Umbilical cord (tissue), 2 donors: ENCODE measurements at places on chromosomes 5 and 9. TPM values are rescaled to one million over a fixed set of nuclear protein-coding genes. Genes with fewer than 3 reads are reported as not detected.

The RALGPS1 gene
- 2.9 TPM for total RNA-seq

- DNase-seq, result no peak
These were observed 75.1 kb upstream of the FER start for GRCh38 chr5:108672639-108673038.

The CNTNAP3B gene
- 81.6 TPM for total RNA-seq

The SPAAR gene
- 1.4 TPM for total RNA-seq

The ORM2 gene
- not detected for total RNA-seq

GRCh38 chr5:90675222-90675621 is 116.6 kb downstream of the ADGRV1 start:
- DNase-seq, result no peak

The GEMIN5 gene
- total RNA-seq, result 7.7 TPM

GRCh38 chr9:112868461-112868860 is 22.2 kb downstream of the SLC46A2 start:
- no peak for DNase-seq

The FGD3 gene
- 4.8 TPM for total RNA-seq

DNA sequence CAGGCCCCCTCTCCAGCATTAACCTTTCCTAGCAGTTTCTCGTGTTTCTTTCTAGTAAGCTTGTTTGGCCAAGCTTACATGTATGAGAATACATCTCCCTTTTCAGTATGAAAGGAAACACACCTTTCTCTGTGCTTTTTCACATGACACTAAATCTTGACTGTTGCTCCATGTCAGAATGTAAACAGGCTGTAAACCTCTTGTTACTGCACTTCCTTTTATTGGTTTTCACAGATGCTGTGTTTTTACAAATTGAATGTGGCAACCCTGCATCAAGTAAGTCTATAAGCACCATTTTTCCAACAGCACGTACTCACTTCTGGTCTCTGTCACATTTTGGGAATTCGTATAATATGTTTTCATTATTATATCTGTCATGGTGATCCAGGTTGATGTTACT is 2.2 kb upstream of the CANX start:
- no peak for DNase-seq

- DNase-seq, result no peak
These were observed 17.3 kb downstream of the CSF1R start for GRCh38 chr5:150068961-150069645.

GRCh38 chr9:107261106-107261505 is 22.0 kb upstream of the RAD23B start:
- DNase-seq, result no peak

The DDX4 gene
- 4.1 TPM for total RNA-seq

DNA sequence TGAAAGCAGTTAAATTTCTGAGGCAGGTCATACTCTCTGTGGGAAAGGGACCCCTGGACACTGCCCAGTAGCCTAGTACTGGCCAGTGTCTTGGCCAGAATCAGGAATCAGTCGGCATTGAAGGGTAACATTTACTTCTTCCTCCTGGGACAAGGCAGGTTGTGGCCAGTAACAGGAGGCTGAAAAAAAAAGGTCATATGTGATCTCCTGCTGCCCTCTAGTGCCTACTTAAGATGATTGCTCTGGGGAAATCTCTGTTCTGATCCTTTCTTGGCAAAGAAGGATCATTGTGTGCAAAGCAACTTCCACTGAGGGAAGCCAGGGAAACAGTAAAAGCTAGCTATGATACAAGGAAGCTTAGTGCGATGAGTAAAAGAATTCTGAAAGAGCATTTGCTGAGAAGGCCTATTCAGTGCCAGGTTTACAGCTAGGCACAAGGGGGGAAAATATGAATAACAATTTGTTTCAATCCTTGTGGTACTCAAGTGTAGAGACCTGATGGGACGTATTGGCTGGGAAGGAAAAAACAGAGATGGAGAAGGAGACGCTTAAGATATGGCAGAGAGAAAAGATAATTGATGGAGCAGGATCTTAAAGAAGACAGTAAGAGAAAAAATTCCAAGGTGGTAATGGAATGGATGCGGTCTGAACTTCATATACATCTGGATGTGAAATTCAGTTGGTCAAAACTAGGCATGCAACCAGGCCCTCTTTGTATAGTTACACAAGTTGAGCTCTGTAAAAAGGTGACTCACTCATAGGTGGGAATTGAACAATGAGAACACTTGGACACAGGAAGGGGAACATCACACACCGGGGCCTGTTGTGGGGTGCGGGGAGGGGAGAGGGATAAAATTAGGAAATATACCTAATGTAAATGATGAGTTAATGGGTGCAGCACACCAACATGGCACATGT is 25.8 kb upstream of the TRIM32 start:
- DNase-seq, result peak; percentile 93

GRCh38 chr9:95952471-95952870 is 77.0 kb downstream of the ERCC6L2 start:
- DNase-seq, result no peak

GRCh38 chr9:36780186-36780585 is 207.5 kb downstream of the MELK start:
- DNase-seq, result no peak

GRCh38 chr5:131165119-131165727 is at the start of gene HINT1:
Gene HINT1 (minus strand): TSS chr5:131165256. CDS start chr5:131165205, 51 bp downstream.
- peak; percentile 95 for DNase-seq

GRCh38 chr5:45277860-45278259 is 418.3 kb downstream of the HCN1 start:
- no peak for DNase-seq

GRCh38 chr5:149760854-149761187 is 30.7 kb downstream of the PPARGC1B start:
- DNase-seq, result peak; percentile 25

DNA sequence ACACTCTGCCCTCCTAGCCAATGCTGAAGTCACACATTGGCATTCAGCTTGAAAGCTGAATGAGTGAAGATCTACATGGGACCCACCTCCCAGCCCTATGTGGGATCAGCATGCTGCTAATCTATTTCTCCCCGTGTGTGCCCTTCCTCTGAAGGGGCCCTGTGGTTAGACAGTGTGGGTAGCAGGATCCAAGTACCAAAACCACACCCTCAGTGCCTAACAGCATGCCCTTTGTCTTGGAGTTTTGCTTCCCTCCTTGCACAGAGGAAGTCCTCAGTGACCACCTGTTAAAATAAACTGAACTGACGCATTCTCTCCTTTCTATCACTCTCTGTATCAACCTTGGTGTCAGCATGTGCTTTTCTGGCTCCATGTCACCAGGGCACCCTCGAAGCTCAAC is 25.0 kb downstream of the SH3TC2 start:
- no peak for DNase-seq

DNA sequence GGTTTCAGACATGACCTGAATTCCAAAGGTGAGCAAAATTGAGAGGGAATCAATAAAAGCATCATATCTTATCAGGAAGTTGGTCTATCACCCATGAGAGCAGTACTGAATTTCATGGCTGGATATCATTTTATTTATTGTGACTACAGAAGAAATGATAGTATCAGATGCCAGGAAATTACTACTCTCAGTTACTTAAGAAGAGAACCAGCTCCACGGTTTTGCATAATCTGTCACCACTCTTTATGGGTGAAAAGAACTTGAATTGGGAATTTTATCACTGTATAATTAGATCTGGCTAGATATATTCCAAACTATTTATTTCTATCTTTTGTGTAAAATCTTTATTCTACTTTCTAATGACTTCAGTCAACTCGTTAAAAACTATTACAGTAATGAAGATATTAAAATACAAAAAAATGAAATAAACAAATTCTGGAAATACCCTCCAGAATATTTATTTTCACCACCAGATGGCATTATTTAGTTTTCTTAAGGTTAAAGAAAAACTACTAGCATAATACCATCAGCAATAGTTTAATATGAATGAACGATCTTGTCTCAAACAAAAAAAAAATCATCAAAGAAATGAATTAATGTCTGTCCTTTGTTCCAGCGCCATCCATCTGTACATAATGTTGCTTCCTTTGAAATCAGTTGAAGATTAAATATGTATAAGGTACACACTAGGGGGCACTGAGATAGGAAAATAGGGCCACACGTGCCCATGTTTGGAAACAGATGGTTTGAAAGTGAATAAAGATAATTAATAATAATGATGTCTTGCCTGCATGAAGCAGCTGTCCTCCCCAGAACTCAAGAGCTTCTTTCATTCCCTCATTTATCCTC is 84.7 kb upstream of the SLCO6A1 start:
- peak; percentile 9 for DNase-seq

DNA sequence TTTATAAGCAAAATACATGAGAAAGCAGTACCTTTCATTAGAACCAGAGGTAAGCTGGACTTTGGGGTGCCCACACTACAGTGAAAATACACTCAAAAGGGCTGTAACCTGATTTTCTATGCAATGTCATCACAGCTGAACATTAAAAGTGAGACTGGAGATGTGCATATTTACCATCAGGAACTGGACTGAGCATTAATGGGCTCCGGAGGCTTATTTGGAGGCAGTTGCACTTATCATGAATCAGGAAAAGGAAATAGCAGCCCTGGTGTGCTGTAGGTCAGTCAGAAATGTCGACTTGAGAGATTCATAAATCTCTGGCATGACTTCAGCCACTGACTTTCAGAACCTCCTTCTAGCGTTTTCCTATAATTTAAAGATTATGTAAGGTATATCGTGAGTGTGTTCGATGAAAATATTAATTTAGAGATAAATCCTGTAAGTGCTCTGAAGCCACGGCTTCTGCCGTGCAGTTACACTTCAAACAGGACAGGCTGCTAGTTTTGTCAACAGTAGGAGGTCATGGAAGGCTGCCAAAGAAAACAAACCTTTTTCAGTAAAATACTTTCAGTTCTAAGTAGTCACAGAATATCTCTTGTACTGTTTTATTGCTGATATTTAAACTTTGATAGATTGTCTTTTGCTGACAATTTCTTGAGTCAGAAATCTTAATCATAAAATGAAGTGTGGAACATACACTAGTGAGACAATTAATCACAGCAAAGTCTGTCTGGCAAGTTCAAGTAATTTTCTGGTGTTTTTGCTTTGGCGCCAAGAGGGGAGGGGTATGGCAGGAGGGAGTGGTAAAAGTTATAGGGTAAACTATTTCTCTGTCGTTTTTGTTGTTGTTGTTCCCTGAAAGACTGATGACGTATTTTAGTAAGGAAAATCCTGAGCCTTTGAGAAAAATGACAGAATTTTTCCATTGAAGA is 939.7 kb downstream of the NR2F1-AS1 start:
- peak; percentile 58 for DNase-seq

DNA sequence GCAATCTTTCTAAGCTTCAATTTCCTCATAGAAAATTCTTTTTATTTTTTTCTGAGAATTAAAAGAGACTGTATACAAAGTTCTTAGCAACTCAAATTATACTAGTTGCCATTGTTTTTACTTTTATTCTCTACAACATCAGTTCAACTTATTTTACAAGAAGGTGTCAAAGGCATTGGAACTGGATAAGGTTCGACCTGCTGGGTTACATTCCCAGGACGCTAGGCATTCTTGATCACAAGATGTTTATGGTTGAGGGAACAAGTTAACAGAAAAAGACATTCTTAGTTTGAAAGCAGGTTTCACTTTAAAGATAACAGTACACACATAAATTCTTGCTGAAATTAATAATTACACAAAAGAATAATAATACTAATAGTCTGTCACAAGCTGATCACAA is 163.5 kb upstream of the SNX2 start:
- DNase-seq, result peak; percentile 53

- no peak for DNase-seq
These were observed 483.7 kb downstream of the ENC1 start for GRCh38 chr5:74156728-74157383.

- no peak for DNase-seq
These were observed 48.7 kb upstream of the CEMIP2 start for GRCh38 chr9:71816916-71817451.

GRCh38 chr5:79922626-79923025 is 68.4 kb downstream of the MTX3 start:
- DNase-seq, result no peak

- no peak for DNase-seq
These were observed 136.5 kb downstream of the MEF2C start for GRCh38 chr5:88746438-88746882.

The PRR16 gene
- total RNA-seq, result 7.9 TPM

DNA sequence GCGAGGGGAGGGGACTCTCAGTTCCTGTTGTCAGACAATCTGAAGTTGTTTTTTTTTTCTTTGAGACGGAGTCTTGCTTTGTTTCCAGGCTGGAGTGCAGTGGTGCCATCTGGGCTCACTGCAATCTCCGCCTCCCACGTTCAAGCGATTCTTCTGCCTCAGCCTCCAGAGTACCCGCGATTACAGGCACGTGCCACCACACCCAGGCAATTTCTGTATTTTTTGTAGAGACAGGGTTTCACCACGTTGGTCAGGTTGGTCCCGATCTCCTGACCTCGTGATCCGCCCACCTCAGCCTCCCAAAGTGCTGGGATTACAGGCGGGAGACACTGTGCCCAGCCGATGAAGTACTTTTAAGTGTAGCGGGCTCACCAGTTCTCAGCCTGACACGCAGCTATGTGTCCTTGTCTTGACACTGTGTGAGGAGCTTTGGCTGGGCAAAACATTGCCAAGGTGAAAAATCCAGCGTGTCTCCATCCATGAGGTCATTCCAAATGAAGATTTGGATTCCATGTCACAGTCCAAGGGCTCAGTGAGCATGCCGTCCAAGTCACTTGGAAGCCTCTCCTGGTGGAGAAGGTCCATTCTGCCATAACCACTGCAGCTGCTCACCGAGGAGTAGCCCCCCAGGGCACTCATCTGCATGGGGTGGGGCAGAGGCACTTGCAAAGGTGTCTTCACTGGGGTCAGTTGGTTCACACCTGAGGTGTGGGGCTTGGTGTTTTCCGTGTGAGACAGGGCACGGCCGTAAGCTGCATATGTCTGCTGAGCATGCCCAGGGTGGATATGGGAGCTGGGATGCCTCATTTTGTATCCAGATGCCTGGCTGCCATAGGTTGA is 32.0 kb downstream of the OR2V1 start:
- DNase-seq, result no peak

The FCHO2 gene
- total RNA-seq, result 38.0 TPM

- no peak for DNase-seq
These were observed 320.3 kb downstream of the DIRAS2 start for GRCh38 chr9:90322296-90322695.

The PCDHGC4 gene
- total RNA-seq, result 4.8 TPM

- no peak for DNase-seq
These were observed 191.1 kb downstream of the EBF1 start for GRCh38 chr5:158908425-158909220.

GRCh38 chr9:133918111-133918813 is 73.9 kb downstream of the VAV2 start:
- peak; percentile 17 for DNase-seq

The PCDHB5 gene
- total RNA-seq, result 11.6 TPM

DNA sequence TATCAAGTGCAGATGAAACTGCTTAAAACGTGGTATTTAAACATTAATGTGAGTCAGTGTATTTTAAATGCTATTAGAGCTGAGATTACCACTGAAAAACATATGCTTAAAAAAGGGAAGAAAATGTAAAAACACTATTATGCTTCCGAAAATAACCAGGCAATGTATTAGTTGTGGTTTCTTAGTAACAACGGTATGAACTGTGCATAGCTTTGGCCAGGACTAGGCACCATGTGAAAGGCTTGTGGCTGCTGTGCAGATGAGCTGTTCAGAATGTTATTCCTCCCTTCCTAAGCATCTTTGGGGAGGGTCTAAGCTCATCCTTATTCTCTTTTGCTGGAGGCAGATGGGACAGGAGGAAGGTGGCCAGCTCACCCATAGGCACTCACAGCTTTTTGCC is 84.9 kb downstream of the NTRK2 start:
- peak; percentile 48 for DNase-seq

- DNase-seq, result peak; percentile 91
These were observed 1.9 kb upstream of the RGMB start for GRCh38 chr5:98771382-98772109.

GRCh38 chr5:96415897-96416296 is 17.2 kb downstream of the PCSK1 start:
- no peak for DNase-seq

The DPH7 gene
- total RNA-seq, result 24.8 TPM

GRCh38 chr9:119137479-119137878 is 231.8 kb downstream of the BRINP1 start:
- no peak for DNase-seq
